ENCODE measurements at places on chromosomes 1 and 21.

DNA sequence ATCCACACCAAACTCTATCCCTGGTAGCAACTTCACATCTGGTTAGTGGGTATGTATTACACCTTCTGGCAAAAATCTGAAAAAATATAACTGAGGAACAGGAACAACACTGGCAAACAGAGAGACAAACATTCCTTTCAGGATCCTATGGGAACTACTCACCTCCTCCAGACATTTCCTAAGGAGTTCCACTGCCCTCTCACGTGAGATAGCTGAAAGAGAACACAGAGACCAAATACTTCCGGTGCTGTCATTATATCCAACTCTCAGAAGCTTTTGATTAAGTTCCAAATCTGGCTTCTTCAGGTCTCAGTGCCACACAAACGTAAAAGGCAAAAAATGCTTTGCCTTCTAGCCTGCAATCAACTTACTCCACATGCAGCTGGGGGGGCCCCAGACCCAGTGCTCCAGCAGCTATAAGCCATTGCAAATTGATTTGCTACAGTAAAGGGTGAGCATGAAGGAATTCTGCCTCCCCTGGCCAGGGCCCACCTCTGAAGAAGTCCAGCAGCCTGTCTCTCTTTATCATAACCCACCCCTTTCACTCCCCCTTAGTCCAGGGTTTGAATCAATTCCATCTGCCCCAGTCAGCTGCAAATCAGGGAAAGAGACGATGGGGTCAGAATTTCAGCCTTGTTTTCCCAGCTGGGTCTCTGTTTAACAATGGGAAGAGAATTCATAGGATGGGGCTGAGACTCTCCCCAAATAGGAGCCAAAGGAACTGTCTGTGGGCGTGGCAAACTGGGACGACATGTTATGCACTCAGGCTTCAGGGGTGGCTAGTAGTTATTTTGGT lies 32.2 kb downstream of the TFAP2E start:
- DNase-seq: no peak

DNA sequence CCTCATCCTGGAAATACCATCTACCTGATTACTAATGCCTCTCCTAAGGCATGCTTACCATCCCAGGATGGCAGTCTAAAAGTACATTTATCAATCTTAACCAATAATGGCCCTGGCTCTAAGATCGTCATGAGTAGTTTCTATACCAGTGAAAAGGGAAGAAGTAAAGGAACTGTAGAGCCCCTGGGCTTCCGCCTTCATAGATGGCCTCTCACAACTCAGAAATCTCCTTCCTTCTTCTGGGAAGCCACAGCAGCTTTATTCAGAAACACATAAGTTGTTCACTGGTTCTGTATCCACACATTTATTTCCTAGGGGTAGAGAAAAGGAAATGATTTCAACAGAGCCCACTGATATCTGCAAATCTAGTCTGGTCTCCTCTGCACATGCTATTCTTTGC lies 41.0 kb upstream of the CD5L start:
- DNase-seq: no peak

DNA sequence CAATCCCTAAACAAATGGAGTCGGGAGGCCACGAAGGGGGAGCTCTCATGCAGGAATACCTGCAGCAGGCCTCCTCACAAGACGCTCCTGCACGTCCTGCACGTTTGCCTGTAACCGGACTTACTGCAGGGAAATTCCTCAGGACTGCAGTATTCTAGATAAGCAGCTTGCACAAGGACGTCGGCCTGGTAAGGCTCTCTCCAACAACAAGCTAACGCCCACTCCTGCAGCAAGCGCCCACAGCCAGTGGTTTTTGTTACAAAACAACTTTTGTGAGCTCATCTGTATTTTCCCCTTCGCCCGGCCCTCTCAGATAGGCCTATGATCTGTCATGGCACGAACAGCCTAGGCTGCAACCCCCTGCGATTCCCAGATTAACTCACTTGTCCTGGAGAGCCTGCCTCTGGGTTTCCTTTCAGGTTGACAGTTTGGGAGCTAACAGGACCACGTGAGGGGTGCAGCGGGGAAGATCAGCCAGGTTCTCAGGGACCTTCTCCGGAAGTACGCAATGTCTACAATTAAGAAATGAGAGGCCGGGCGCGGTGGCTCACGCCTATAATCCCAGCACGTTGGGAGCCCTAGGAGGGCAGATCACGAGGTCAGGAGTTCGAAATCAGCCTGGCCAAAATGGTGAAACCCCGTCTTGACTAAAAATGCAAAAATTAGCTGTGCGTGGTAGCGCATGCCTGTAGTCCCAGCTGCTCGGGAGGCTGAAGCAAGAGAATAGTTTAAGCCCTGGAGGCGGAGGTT lies 921 bp upstream of the MIB2 start:
- no peak for DNase-seq

- DNase-seq: no peak
These were observed 123.6 kb downstream of the DSCAM start for GRCh38 chr21:40723317-40723716.

DNA sequence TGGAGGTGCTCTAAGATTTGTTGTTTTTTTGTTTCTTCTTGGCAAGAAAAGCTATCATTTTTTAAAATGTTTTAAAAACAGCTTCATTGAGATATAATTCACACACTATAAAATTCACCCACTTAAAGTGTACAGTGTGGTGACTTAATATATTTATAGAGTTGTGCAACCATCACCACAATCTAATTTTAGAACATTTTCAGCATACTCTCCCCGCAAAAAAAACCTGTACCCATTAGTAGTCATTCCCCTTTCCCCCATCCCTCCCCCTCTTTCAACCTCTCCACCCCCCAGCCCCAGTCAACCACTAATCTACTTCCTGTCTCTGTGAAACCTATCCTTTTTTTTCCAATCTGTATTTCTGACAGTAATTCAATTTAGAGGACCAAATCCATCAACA lies 30.6 kb downstream of the ZC3H11B start:
- DNase-seq: no peak

DNA sequence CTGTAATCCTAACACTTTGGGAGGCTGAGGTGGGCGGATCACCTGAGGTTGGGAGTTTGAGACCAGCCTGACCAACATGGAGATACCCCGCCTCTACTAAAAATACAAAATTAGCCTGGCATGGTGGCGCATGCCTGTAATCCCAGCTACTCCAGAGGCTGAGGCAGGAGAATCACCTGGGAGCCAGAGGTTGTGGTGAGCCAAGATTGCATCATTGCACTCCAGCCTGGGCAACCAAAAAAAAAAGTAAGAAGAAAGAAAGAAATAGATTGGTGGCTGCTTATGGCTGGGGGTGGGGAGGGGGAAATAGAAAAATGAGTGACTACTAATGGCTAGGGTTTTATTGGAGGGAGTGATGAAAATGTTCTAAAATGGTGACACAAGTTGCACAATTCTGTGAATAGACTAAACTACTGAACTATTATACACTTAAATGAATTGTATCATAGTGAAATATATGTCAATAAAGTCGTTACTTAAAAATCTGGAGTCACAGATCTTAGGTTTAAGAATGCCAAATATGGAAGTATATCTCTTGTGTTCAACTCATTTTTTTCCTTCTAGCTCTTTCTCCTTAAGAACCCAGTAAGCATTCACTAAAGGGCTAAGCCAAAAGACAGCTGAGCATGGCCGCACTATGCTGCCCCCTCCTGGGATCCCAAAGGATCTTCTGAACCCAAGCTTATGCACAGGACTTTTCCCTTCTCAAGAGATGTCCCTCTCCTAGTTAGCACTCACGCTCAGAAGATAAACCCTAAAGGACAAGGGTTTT lies 3.2 kb upstream of the NPL start:
- DNase-seq: no peak

GRCh38 chr1:221824025-221824424 lies 82.1 kb upstream of the DUSP10 start:
- no peak for DNase-seq

Data from activated B cell treated with CpG ODN at 0.5 μM for 24 hours (primary cell).